Stimulated activated CD4-positive, alpha-beta T cell treated with anti-CD3 and anti-CD28 coated beads, TNF-alpha, amount 100 ng/mL, for 48 hours (primary cell): ENCODE measurements at places on chromosomes 11 and 22.

- no peak for DNase-seq
Measured at GRCh38 chr11:86594746-86595145, 77.7 kb downstream of the ME3 start.

DNA sequence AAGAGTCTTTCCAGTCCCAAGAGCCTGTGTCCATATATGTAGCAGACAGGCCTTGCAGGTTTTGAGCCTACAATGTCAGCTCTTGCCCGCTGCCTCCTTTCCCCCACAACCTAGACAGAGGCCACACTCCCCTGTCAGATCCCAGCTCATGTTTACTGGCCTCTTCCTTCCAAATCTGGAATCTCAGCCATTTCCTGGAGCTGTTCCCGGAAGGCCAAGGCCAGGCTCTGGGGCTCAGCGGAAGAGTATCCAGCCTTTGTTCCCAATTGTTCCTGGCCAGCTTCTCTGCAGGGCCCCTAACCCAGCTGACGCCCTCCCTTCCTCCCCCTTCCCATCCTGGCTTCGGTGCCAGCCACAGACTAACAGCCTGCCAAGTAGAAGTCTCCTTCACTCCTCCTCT, 1.0 kb upstream of the ROBO4 start:
- DNase-seq, result no peak

DNA sequence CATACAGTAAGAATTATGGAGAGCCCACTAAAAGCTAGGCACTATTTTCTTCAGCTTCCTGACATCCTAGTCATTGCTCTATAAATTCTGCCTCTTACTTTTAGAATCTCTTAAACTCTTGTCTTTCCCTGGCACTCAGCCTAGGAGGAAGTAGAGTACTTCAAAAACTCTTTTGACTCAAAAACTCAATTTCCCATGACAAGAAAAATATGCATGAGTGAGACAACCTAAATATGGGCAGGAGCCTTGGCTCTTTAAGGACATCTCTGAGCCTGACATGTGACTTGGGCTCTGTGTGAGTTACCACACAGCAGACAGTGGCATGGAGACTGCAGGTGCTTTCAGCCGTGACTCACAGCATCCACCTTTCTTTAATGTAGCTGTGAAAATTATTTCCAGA, 97.5 kb upstream of the CCDC179 start:
- no peak for DNase-seq

- DNase-seq, result no peak
Measured at GRCh38 chr11:13333456-13333957, 55.9 kb downstream of the BMAL1 start.

DNA sequence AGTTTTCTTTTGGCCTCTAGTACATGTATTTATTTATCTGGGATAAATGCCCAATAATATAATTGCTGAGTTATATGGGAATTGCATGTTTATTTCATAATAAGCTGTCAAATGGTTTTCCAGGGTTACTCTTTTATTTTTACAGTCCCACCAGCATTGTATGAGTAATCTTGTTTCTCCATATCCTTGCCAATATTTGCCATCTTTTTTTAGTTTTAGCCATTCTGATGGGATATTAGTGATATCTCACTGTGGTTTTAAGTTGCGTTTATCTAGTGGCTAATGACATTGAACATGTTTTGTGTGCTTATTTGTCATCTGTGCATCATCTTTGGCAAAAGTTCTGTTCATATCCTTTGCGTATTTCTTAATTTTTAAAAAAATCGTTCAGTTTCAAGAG, 372.8 kb upstream of the CCDC179 start:
- no peak for DNase-seq

DNA sequence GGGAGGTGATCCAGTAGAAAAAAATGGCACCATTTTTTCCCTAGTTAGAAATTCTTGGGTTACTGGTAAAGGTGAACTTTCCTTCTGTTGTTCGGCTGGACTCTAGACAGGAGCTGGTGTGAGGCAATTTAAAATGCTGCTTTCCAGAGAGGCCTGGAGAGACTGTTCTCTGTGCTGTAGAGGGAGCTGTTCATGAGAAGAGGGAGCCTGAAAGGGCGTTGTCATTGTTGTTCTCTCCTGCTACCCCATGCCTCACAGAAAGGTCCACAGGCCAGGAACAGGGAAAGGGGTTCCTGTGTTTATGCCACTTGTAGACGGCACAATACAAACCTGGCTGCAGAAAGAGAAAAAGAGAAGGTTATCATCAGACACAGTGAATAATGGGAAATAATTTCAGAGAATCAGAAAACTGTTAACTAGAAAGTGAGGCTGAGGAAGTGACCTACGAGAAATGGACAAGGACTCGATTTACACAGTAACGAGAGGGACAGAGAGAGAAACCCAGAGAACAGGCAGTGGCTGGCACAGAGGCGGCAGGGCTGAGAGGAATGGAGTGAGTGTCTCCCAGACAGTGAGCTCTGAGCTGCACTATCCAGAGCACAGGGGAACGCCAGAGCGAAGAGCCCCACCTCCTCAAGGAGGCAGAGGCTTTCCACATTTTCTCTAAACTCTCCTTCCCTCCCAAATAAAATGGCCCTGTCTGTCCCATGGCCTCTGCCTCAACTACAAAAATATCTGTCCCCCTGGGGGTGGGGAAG, 109.2 kb downstream of the RRM1 start:
- no peak for DNase-seq

DNA sequence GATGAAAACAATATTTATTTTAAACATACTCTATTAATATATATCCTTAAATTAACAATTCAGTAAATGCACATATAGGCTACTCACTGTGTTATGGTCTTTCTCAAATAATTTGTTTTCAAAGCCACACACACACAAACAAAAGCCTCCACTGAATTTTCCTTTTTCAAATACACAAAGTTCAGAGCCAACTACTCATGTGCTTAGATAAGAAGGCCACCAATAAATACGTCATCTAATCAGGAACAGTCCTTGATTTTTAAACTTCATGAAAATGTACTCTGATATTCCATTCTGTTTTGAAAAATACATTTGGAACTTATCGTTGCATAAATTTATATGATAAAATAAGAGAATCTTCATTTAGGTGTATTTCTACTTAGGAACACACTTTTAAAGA, 26.0 kb downstream of the KBTBD3 start:
- DNase-seq, result no peak

- no peak for DNase-seq
Measured at GRCh38 chr22:22009661-22010060, 27.1 kb upstream of the TOP3B start.

DNA sequence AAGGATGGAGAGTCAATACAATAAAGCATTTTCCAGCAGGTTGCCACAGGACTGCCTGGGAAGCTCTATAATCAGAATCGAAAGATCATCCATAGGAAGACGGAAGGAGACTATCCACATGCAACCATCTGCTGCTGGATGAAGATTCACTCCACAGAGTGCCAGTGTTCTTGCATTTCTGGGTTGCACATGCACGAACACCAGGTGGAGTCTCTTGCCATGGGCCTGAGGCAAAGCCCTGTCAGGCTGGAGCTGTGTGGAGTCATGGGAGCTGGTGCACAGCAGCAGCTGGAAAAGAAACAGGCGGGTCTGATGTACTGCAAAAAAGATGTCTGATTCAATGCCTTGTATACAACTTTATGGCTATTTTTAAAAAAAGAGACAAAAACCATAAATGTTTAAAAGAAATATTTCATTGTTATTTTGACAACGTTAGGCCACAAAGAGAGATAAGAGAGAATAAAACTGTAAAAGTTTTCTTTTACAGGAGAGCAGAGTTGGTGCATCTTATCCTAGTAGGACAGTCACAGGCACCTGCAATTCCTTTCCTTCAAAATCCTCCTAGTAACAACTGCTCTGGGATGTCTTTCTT, 12.9 kb upstream of the FAT3 start:
- no peak for DNase-seq

- no peak for DNase-seq
Measured at GRCh38 chr11:60252213-60253108, 9.5 kb upstream of the MS4A4E start.

- DNase-seq, result no peak
Measured at GRCh38 chr11:97754976-97755375, 1265.8 kb upstream of the CNTN5 start.

GRCh38 chr22:19998991-19999820, 17.4 kb downstream of the ARVCF start:
- no peak for DNase-seq

- no peak for DNase-seq
Measured at GRCh38 chr11:42077794-42078193, 618.3 kb upstream of the LRRC4C start.

GRCh38 chr11:12802418-12803085, 128.3 kb downstream of the TEAD1 start:
- DNase-seq, result no peak

DNA sequence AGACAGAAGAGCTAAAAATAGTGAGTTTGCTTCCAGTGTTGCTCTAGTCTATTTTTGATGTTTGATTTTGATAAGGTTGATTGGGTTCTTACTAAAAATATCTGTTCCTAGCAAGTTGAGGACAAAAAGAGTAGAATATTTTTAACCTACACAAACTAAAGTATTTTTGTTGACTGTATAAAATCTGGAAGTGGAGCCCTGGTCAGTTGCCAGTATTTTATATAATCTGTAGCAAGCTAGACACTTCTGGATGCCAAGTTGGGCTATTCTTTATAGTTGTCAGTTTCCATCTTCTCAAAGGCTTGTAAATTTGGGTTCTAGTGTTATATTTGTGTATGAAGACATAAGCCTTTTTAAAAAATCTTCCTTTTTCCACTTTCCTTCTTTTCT, 56.7 kb downstream of the HSD17B12 start:
- no peak for DNase-seq

GRCh38 chr22:17100621-17101020, 15.8 kb downstream of the IL17RA start:
- DNase-seq, result no peak

DNA sequence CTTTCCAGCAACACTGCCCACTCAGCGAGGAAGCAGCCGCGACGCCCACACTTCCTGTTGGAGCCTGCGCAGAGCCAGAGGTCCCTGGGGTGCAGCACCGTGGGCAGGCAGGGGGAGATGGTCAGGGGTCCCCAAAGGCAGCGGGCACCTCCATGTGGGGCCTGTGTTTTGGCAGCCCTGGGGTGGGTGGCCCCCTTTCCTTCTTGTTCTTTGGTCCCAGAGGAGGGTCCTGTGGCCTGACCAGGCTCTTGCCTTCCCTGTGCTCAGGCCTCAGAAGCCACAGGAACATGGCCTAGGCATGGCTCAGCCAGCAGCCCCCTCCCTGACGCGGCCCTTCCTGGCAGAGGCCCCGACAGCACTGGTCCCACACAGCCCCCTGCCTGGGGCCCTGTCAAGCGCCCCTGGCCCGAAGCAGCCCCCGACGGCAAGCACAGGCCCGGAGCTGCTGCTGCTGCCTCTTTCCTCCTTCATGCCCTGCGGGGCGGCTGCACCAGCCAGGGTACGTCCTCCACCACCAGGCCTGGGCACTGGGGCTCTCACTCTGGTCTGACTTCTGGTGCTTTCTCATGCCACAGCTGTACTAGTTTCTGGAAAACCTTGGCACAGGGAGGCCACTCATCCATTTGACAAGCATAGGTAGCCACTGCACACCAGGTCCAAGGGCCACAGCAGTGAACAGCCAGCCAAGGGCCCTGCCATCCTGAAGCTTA, 47.1 kb downstream of the PISD start:
- DNase-seq, result no peak

GRCh38 chr11:117704395-117705100, 92.5 kb downstream of the DSCAML1 start:
- DNase-seq, result no peak

GRCh38 chr11:13954591-13954990, 7.9 kb upstream of the SPON1 start:
- DNase-seq, result no peak

GRCh38 chr11:58742981-58743880, 11.5 kb upstream of the GLYAT start:
- no peak for DNase-seq

GRCh38 chr11:19686234-19686633, 26.4 kb upstream of the NAV2 start:
- DNase-seq, result no peak

GRCh38 chr11:127737499-127737898, 736.9 kb upstream of the KIRREL3 start:
- no peak for DNase-seq

DNA sequence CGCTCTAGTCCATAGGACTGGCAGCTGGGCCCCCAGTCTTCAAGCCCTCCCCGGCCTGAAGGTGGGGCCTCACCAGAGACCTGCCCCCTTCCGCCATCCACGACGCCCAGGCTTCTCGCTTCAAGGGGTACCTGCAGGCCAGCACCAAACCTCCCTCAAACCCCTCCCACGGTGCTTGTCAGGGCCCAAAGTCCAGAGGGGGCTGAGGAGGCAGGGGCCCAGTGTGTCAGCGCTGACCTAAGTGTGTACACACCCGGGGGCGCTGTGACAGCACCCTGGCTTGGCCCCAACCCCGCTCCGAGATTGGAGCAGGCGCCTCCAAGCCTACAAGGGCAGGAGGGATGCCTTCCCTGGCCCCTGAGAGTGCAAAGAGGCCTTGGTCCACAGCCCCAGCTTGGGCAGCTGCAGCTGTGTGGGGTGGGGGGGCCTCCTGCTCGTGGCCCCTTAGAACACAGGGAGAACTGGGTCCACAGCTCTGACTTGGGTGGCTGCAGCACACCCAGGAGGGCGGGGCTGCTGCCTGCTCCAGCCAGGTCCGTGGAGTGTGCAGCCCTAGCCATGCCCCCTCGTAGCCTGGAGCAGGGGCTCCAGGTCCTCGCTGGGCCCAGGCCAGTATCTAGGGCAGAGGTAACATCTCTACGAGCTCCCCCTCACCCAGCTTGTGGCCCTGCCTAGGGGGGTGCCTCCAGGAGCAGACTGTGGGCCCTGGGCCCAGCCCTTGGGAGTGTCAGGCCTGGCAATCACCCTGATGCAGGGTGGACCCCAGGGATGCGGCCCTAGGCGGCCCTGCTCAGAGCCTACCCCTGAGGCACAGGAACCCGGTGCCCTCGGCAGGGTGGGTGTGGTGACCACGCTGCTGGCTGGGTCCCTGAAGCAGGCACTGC, 4.9 kb downstream of the SBF2 start:
- DNase-seq, result no peak

- DNase-seq, result no peak
Measured at GRCh38 chr22:30210235-30210909, 36.2 kb downstream of the LIF start.

DNA sequence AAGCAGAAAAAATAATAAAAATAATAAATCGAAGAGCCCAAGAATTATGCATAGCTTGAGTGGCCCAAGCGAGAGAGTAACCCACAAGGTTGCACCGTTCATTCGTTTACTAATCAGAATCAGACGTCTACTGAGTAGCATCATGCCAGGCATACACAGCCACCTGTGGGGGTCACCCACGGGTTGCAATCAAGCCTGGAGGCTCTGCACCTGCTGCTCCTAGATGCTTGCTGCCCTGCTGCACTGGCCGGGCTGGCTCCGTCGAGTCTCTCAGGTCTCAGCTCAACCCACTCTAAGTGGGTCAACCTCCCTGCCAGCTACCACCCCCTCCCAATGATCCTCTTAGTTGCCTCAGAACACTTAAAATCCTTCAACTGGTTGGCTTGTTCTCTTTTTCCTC, 2.0 kb upstream of the TESMIN start:
- DNase-seq, result no peak

- DNase-seq, result no peak
Measured at GRCh38 chr11:132873841-132874240, 658.5 kb downstream of the OPCML start.

- no peak for DNase-seq
Measured at GRCh38 chr11:104306862-104307474, 143.0 kb upstream of the PDGFD start.

GRCh38 chr22:49887702-49888101, 30.5 kb downstream of the ALG12 start:
- DNase-seq, result no peak
